ENCODE measurements at places on chromosomes 1 and 21. TPM values are rescaled to one million over a fixed set of nuclear protein-coding genes. Genes with fewer than 3 reads are reported as not detected.
A peak's percentile ranks its signal among the peaks of the same experiment; 100 is the strongest.

- no peak for DNase-seq
These were observed 19.2 kb downstream of the SLC19A2 start for GRCh38 chr1:169466259-169467230.

DNA sequence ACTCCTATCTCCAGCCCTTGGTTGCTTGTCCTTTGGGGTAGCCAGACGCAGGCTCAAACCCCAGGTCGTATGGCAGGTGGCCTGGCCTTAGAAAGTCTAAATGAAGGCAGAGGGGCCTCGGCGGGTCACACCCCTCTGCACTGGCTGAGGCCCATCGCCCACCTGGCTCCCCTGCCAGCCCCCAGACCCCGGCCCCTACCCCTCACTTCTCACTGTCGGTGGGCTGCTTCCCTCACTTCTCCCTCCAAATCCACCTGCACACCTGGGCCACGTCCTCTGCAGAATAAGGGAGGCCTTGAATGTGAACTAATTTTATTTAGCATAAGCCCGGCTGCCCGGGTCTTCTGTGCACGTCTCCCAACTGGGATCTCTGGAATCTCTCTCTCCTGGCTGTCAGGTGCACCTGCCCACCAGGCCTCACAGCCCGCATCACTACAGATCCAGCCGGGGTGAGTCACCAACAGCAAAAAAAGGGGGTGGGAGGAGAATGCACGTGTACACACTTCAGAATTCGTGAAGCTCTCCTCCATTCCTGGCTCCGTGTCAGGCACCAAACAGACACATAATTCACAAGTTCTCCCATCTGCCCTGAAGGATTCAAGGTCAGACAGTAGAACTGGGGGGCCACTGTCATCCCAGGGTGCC is 107.5 kb upstream of the SIM2 start:
- DNase-seq = no peak

GRCh38 chr21:45147473-45148315 is 73.3 kb downstream of the ADARB1 start:
- no peak for DNase-seq

The NME7 gene
- 10.6 TPM for total RNA-seq

DNA sequence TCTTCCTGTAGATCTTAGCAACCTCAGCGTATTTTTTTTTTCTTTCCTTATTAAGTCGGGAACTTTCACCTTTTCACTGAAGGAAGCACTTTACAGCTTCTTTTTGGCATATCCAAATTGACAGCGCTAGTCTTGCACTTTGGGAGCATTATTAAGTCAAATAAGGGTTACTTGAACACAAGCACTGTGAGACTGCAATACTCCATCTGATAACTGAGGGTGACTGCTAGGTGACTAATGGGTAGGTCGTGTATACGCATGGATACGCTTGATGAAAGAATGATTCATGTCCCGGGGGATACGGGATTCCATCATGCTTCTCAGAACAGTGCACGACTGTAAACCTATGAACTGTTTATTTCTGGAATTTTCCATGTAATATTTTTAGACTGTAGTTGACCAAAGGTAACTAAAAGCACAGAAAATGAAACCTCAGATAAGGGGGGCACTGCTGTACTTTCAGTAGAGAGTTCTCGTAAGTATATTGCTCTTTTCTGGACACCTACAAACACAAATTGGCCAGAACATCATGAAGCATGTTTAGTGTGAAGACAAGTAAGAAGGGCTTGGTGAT is 364.7 kb downstream of the SMYD3 start:
- DNase-seq = no peak

DNA sequence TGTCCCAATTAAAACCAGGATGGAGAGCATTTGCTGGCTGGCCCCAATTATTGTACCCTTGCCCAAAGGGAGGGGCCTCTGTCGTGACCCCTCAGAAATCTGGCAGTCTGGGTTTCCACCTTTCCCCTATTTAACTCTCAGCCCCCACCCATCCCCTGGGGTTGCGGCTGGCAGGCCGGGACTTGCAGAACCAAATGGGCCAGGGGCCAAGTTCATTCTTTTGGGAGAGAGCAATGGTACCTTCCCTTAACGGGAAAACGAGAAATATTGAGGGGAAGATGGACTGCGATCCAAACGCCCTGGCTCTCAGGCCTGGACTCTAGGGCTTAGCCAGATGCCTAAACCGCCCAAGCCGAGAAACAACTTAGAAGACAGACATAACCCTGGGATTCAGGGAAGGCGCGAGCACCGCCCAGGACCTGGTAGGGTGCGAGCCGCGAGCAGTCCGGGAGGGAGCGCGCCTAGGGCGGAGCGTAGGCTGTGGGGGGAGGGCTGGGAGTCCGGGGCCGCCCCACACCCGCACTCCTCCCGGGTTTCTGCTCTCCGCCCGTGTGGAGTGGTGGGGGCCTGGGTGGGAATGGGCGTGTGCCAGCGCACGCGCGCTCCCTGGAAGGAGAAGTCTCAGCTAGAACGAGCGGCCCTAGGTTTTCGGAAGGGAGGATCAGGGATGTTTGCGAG is at the start of gene SLC27A3:
SLC27A3 (plus strand) TSS at position 628 of the 678 bp plus-strand sequence. CDS start 91 bp downstream, outside the sequence.
- peak; percentile 90 for DNase-seq

The KAZN gene
- 3.7 TPM for total RNA-seq

- DNase-seq = no peak
These were observed 188.6 kb downstream of the FCRL5 start for GRCh38 chr1:157363660-157364140.

DNA sequence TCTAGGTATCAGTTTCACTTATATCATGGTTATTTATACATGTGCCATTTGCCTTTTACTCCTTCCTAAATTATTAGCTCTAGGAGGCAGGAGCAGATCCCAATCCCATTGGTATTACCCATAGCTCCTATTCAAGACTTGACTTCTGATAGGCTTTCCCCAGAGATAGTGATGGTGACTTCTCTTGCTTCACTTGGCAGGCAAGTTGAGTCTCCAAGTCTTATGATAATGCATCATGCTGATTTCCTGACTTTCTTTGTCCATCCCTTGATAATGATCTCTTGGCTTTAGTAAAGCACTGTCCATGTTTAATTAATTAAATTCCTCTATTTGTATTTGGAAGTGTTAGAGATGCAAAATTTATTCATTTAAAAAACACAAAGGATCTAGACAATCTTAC is 253.5 kb upstream of the ADAMTS5 start:
- DNase-seq = no peak

The SPRR1A gene
- total RNA-seq = not detected

The FAM151A gene
- total RNA-seq = 2.1 TPM

The RNU1-3 gene
- 9,391 TPM for total RNA-seq

The ELAVL4 gene
- total RNA-seq = not detected

DNA sequence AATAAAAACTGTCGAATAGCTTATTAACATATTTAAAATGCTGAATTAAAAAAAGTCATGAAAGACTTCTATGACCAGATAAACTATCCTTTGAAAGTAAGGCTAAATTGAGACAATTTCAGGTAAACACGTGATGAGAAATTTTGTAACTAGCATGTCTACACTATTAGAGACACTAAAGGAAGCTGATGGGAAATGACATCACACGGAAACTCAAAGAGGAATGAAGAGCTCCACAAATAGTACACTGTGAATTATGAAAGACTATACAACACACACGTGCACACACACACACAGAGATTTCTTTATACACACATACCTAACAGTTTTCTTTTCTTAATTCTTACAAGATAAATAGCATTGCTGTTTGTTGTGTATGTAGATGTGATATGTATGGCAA is 70.9 kb upstream of the PLA2G4A start:
- DNase-seq = no peak

GRCh38 chr1:186295980-186296379 is 79.1 kb downstream of the TPR start:
- DNase-seq = no peak

GRCh38 chr1:91334856-91335255 is 69.8 kb downstream of the HFM1 start:
- no peak for DNase-seq
